ENCODE measurements at places on chromosomes 7 and 10.

DNA sequence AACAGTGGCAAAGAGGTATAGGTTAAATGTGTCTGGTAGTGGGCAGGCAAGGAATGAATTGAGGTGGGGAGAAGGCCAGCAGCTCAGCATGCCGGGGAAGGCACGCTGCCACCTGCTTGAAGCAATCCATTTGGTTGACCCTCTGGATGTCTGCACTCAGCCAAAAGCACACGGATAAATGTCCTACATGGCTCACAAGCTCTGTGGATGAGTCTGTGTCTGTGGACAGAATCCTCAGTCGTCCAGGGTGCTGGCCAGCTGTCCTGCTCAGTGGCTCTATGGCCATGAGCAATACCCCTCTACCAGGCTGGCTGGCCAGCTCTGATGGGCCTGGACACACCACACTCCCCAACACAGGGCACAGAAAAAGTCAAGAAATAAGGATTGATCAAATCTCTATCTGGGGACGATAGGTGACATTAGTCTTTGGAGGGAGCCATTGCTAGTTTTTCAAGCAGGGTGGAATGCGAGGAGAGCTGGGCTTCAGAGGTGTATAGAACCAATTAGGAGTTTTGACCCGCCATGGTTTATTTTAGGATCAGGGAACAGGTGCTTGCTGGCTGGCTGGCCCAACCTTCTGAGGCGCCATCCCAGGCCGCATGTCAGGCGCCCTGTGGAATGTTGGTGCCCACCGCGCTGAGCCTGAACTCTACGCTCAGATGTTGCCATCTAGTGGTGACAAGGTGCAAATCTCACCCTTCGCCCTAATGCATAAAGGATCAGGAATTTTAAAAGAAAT is 493.4 kb downstream of the TNS3 start:
- peak; percentile 28 for DNase-seq

- no peak for DNase-seq
Measured at GRCh38 chr10:114638821-114639625, 19.1 kb downstream of the ABLIM1 start.

DNA sequence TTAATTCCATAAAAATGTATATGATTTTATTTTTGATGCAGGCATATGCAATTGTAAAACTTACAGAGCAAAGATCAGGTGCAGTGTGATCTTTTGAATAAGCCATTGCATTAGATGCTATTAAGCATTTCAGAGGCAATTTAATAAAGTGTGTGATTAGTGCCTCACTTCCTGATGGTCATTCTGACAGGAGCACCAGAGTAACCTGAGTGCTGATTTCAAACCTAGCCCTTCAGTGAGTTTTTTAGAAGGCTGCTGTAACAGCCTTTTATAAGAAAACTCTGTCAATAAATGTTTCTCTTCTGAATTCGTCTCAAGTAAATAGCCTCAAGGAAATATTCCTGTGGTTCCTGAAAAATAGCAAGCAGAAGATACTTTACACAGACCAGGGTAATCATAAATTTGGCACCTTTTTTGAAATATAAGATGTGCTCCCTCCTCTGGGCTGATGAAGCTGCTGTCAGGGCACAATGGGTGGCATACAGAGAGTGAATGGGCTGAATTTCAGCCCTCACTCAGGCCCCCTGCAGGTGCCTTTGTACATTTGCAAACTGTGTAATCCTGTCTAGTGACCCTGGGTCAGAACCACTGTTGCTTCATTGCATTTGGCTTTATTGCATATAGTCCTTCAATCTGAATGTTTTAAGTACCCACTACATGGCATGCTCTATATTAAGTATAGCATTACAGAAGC is 193.7 kb upstream of the CSTF2T start:
- DNase-seq, result no peak

DNA sequence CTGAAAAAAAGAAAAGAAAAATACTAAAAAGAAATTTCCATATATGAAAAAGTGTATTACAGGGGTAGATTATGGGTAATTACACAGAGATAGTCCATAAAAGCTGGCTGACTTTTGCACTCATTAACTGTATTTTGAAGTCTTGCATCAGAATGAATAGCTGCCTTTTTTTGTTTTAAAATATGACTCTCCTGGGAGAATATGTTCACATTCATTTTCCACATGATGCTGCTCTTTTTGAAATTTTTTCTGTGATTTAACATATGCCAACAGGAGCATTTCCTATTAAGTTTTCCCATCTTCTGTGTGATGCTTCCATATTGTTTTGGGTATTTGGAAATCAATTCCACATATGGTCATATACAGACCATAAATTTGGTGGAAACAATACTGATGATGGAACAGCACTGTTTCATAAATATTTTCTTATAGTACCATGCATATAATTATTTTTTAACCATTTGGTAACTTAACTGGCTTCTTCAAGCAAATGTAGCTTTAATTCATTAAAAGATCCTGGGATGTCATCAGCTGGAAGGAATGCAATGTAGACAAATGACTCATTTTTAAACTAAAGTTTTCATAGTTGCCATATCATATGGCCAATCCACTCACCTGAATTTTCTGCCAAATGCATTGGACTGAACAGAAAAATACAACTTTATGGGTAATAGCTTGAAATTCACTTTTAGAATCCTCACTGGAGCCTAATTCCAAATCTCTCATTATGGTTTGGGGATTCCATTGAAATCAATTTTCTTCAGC is 313.9 kb upstream of the GLI3 start:
- DNase-seq, result no peak

DNA sequence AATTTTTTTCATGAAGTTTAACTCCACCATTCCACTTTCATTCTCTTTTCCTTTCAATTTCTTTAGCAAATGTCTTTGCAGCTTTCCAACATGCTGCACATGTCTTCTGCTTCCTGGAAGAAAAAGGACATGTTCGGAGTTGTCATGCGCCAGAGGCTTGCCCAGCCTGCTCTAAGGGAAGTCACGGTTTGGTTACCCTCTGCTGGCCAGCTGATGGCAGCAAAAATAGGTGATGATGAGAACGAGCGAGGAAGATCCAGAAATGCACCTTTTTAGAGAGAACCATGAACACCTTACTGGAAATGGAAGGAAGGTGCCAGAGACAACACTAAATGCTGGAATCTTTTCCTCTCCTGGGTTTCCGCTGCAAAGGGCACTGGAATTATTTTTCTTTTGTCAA is 4.9 kb upstream of the ZSCAN21 start:
- no peak for DNase-seq

GRCh38 chr7:96993980-96994379 is 11.4 kb upstream of the DLX6 start:
- DNase-seq, result no peak

- DNase-seq, result no peak
Measured at GRCh38 chr7:18315241-18315640, 180.3 kb upstream of the HDAC9 start.

DNA sequence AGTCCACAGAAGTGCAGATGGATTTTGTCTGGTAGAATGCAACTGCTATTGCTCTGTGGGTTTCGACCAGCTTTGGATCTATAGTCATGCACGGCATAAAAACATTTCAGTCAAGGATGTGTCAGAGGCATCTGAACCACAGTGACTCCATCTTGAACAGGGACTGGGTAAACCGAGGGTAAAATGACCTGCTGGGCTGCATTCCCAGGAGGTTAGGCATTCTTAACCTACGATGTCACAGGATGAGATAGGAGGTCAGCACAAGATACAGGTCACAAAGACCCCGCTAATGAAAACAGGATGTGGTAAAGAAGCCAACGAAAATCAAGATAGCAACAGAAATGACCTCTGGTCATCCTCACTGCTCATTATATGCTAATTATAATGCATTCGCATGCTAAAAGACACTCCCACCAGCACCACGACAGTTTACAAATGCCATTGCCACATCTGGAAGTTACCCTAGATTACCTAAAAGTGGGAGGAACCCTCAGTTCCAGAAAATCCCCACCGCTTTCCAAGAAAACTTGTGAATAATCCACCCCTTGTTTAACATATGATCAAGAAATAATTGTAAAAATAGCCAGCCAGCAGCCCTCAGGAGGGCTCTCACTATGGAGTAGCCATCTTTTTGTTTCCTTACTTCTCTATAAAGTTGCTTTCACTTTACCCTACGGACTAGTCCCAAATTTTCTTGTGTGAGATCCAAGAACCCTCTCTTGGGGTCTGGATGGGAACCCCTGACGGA is 50.7 kb upstream of the CPXM2 start:
- no peak for DNase-seq

- no peak for DNase-seq
Measured at GRCh38 chr10:98186681-98187080, 52.2 kb downstream of the R3HCC1L start.

DNA sequence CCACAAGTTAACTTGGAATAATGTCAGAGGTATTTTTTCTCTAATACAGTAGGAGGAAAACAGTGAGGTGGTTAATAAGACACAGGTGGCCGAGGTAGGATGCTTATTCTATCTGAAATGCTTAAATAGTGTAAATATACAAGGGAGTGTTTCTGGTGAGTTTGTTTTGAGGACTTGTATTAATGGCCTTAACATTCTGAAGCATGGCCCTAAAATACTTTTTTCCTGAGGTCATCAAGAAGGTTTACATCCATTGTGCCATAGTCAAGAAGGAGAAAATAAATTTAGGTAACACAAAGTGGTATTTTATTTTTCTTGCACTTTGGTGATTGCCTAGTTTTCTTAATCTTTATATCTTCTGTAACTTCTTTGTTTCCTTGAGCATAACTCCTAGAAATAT is 18.8 kb downstream of the GNAI1 start:
- DNase-seq, result no peak

- no peak for DNase-seq
Measured at GRCh38 chr7:2204446-2204845, 28.3 kb downstream of the MAD1L1 start.

DNA sequence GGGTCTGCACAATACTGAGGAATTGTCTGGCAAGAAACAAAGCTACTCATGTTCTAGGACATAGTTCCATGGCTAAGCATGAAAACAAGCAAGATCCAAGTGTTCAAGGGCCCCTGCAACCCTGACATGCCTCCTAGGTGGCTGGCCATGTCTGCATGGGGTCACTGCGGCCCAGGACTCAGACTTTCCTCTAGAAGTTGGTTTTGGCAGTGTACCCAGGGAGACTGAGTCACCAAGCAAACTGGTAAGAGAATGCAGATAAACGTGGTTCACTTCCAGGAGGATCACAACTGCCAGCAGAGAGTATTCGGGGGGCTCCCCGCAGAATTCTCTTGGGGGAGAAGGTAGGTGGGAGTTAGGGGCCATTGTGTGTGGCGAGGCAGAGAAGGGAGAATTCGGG is 7.4 kb upstream of the PFKFB3 start:
- DNase-seq, result no peak

GRCh38 chr7:16603633-16604032 is 41.9 kb downstream of the ANKMY2 start:
- no peak for DNase-seq

DNA sequence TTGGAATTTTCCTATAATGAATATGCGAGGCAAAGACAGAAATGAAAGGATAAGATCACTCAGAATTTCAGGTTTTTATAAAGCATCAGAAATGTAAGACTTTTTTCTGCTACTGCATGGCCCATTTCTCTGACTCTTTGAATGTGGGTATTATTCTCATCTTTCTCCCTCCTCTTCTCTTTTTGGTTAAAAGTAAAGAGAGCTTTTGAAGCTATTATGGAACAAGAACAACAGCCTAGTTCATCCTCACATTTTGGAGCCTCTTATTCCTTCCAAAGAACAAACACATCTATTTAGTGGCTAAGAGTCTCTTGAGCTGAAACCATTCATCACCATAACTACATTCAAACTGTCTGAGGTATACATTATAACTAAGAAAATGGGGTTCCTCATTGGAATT is 19.4 kb upstream of the ATRNL1 start:
- no peak for DNase-seq

DNA sequence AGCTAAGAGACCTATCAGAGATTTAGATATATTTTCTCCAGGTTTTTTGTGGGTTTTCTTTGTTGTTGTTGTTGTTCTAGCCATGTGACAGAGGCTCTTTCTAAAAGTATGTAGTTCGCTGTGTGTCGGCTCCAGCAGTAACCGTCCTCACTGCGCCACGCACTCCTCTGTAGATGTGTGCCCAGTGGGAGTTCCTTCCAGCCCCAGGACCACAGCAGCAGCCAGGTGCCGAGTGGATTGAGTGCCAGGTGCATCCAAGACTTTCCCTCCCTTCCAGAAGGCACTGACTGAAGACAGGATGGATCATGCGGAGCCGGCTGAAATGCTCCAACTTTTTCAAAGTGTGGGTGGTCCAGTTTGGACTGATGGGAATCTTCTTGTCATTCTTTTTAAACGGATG is 31.8 kb downstream of the WDR86 start:
- no peak for DNase-seq

GRCh38 chr10:124566981-124567835 is 105.6 kb downstream of the LHPP start:
- no peak for DNase-seq

DNA sequence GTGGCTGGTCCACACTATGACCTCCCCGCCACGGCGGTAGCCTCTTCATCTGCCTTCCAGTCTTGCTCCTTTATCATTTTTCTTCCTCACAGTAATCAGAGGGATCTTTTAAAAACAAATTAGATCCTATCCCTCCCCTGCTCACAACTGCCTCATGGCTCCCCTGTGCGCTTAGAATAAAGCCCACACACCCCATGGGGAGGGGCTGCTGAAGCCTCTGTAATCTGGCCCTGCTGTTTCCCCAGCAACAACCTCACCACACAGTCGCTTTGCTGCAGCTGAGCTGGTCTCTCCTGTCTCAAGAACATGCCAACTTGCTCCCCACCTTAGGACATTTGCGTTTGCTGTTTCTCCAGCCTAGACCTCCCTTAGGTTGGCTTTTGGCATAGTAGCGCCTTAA is 41.0 kb downstream of the SP8 start:
- no peak for DNase-seq

GRCh38 chr10:47031901-47032465 is 120.8 kb downstream of the PTPN20 start:
- no peak for DNase-seq

GRCh38 chr7:106863274-106863997 is 1.6 kb upstream of the PIK3CG start:
- DNase-seq, result no peak

DNA sequence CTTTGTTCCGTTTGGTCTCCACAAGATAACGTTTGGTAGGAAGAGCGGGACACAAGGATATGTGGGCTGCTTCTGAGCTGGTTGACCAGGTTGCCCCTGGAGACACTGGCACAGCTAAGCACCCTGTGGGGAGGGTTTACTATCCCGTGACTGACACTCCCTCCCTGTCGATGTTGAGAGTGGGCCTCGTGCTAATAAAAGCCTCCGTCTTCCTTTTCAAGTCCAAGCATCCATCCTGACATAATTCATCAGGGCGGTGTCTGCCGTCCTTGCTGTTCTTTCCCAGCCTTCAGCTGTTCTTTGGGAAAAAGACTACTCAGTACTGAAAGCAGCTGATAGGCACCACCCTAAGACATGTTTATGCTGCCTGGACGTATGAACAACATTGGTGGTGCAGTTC is 49.6 kb downstream of the SHH start:
- DNase-seq, result no peak

GRCh38 chr10:74049955-74050354 is 52.0 kb downstream of the VCL start:
- DNase-seq, result no peak

DNA sequence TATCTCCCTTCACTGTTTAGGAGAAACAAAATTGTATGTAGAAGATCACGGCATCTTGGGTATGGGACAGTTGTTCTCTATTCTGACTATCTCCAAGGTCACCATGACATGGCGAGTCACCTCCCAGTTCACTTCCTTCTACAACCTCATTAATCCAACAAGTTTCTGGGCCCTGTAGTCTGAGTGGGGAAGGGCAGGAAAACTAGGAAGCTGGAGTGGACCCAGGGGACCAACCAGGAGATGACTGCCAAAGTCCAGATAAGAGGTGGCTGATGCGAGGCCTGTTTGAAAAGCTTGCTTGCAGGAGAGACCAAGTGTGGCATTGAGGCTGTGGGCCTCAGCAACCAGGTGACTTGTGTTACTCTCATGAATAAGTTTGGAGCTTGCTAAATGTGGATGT is 584.9 kb downstream of the TNS3 start:
- no peak for DNase-seq
